Activated naive CD4-positive, alpha-beta T cell treated with anti-CD3 and anti-CD28 coated beads, Interleukin-2, amount 10 ng/mL, durations not matched to agents 5 hours and 36 hours (primary cell): ENCODE measurements at places on chromosomes 5 and 9. TPM values are rescaled to one million over a fixed set of nuclear protein-coding genes. Genes with fewer than 3 reads are reported as not detected.

The TLE4 gene
- 41.0 TPM for total RNA-seq

The RLN1 gene
- 2.8 TPM for total RNA-seq

The HAND1 gene
- not detected for total RNA-seq

The IFNB1 gene
- not detected for total RNA-seq

The IL3 gene
- total RNA-seq: not detected

The SPINK5 gene
- total RNA-seq: not detected

The TRIP13 gene
- 20.1 TPM for total RNA-seq

The CA9 gene
- total RNA-seq: 0.24 TPM

The BARHL1 gene
- not detected for total RNA-seq

The BAAT gene
- total RNA-seq: not detected

The PTGES gene
- not detected for total RNA-seq

The UQCRQ gene
- total RNA-seq: 251 TPM

The MELK gene
- total RNA-seq: 41.9 TPM

The FAM200C gene
- total RNA-seq: 0.55 TPM

The GCNT4 gene
- total RNA-seq: 2.2 TPM

The STPG3 gene
- not detected for total RNA-seq

The C1QTNF2 gene
- not detected for total RNA-seq

The POU5F2 gene
- total RNA-seq: 1.1 TPM

The PAEP gene
- total RNA-seq: not detected

The MINAR2 gene
- total RNA-seq: not detected

The RANBP6 gene
- total RNA-seq: 23.1 TPM

The ASTN2 gene
- 3.2 TPM for total RNA-seq

The SOX30 gene
- not detected for total RNA-seq

The LRRC70 gene
- total RNA-seq: 0.91 TPM

The ATP10B gene
- total RNA-seq: not detected

The DMRT3 gene
- not detected for total RNA-seq

The SLC25A2 gene
- 0.45 TPM for total RNA-seq
